GM10248 (cell line): ENCODE measurements at places on chromosomes 5 and 9.

GRCh38 chr9:20226345-20226744 is 396.0 kb downstream of the MLLT3 start:
- DNase-seq: no peak

GRCh38 chr9:7560669-7561305 is 238.8 kb downstream of the DMAC1 start:
- DNase-seq: no peak

GRCh38 chr9:129081388-129081904 is 535 bp downstream of the DOLPP1 start:
- peak; percentile 97 for DNase-seq

DNA sequence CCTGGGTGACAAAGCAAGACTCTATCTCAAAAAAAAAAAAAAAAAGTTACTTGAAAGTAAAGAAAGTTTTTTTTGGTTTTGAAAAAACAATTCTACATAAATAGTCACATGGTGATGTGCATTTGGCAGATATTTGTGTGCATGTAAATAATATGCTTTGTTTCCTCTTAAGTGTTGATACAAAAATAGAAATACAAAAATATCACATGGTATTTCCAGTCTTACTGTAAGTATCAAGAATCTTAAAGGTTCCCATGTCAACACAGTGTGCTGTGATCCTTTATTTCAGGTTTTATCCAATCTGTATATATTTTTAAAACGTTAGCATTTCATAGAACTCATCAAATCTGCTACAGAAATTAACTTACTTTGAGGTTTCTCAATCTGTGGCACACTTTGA is 521.9 kb downstream of the TLE4 start:
- DNase-seq: no peak

GRCh38 chr9:137411645-137412380 is 11.1 kb downstream of the EXD3 start:
- peak; percentile 82 for DNase-seq

GRCh38 chr5:109947667-109948066 is 257.9 kb downstream of the MAN2A1 start:
- DNase-seq: no peak

DNA sequence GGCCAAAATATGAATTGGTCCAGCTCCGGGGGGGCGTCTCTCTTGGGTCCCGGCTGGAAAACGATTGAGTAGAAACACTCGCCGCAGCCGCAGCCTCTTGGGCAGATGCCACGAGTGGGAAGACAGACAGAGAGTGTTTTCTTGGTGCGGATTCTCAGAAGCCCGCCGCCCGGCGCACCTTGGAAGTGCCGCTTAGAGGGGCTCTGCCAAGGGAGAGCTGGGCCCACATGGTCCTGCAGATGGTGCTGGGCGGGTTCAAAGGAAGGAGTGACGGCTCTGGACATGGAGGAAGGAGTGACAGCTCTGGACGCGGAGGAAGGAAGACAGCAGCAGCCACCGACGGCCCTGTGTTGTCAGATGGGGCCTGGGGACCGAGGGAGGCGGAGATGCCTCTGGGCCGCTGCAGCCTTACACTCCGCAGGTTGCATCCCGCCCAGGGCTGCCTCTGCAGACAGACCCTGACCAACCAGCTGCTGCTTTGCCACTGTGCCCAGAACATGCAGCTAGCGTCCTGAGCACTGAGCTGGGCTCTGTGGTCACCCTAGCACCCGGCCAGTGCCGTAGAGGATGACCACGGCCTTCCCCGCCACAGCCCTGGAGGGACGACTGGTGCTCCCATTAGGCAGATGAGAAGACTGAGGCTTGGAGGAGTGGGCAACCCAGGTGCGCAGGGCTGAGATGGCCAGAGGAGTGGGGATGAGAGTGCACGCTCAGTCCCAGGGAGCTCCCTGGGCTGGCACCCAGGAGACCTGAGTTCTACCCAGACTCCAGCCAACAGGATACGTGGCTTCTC is 20.8 kb upstream of the QRFP start:
- DNase-seq: no peak

- no peak for DNase-seq
These were observed 33.8 kb upstream of the ACO1 start for GRCh38 chr9:32350682-32351081.

DNA sequence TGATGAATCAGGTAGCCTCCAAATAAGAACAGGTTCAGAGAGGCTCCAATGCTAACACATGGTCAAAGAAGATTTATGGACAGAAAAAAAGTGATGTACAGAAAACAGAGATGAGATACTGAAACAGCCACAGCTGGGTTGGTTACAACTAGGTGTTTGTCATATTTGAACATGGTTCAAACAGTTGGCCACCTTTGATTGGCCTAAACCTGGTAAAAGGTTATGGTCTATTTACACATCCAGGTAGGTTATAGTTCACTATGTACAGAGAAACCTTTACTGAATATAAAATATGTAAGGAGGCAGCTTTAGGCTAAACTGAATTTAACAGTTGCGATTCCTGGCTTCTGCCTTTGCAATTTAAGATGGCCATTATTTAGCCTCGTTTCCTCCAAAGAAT is 134.0 kb upstream of the ZNF366 start:
- no peak for DNase-seq

- no peak for DNase-seq
These were observed 475 bp downstream of the DDX31 start for GRCh38 chr9:132669319-132669697.

DNA sequence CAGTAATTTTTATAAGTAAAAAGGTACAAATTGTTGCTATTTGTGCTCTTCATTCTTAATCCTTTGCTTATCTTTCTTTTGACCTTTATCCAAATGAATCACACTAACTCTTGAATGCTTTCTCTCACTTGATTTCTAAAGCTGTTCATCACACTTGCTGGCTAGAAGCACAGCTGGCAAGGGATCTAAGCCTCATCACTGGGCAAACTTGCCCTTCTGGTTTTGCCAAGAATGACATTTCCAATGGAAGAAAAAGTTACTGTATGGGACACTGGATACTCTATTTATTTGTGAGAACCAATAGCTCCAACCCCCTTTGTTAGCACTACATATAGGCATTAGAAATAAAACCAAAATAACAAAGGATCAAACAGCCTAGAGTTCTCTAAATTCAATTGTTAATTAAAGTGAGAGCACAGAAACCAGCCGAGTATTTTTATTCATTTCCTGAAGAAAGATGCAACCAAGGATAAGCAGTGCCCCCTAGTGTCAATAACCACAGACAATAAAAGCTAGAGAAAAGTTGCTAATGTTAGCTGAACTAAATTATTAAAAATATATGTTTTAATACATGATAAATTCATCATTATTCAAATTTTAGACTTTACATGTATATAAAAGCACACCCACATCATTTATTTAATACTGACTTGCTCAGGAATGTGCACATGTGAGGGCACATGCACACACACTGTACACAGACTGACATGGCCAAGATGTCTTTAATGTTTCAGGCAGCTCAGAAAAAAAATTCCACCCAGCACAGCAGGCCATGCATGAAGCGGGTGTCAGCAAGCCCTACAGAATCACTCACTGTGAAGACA is 59.8 kb upstream of the POU5F2 start:
- peak; percentile 17 for DNase-seq

DNA sequence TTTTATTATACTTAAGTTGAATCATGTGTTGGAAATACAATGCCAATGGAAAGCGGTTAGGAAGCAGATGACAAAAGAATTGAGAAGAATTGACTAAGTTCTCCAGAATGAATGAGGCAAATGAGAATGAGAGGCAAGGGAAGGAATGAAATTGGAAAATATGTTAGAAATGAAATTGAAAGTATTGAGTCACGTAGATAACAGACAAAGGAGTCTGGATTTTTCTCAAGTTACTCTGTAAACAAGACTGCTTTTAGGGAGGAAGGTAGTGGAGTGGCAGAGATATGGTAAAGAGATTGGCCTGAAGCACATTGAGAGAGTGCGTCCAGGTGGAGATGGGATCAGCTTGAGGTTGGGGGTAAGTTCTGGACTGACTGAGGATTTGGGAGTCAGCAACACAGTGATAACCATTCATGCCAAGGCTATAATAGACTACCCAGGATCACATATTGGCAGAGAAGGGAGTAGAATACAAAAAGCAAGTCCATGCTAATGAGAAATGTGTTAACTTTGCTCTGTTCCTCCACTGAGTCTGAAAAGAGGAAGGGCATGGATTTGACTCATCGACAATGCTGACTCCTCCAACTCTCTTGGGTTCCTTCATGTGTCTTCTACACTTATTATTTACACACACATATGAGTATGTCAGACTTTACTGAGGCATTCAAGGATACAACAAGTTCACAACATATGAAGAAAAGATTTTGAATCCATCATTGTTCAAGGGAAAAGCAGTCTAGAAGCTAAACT is 814.2 kb upstream of the ZNF608 start:
- no peak for DNase-seq

- DNase-seq: no peak
These were observed 95.0 kb upstream of the NR5A1 start for GRCh38 chr9:124602204-124602603.

DNA sequence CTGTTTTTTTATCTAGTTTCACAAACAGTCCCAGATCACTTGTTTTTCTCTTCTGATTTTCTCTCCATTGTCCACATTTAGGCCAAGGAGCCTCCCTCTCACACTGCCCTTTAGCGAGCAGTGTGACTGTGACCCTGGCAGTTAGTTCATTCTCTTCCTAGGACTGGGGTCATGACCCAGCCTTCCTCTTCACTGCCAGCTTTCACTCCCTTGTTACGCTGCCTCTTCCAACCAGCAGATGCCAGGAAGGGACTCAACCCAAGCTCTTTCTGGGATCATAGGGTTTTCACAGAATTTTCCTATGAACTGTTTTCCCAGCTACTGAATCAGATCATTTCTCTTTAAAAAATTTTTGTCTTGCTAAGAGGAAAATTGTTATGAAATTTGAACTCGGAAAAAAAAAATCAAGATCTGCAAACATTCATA is 70.9 kb downstream of the LMNB1 start:
- DNase-seq: no peak

DNA sequence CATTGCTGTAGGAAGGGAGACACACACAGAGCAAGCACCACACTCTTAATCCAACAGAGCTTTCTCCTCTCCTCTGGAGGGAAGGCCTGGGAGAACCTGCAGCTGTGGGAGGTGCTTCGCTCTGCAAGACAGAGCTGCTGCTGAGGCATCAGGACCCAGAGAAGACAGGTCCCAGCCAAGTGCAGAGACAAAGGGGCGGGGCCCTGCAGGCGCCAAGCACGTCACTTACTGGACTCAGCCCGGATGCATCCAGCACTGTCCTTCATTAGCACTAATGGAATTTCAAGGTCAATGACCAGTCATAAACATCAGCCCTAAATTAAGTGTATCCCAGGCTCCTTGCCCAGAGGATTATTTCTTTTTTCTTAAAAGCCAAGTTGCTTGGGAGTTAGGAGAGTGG is 337.1 kb upstream of the PANK3 start:
- DNase-seq: no peak

- no peak for DNase-seq
These were observed 415.2 kb upstream of the TRPC7 start for GRCh38 chr5:136780518-136780917.

DNA sequence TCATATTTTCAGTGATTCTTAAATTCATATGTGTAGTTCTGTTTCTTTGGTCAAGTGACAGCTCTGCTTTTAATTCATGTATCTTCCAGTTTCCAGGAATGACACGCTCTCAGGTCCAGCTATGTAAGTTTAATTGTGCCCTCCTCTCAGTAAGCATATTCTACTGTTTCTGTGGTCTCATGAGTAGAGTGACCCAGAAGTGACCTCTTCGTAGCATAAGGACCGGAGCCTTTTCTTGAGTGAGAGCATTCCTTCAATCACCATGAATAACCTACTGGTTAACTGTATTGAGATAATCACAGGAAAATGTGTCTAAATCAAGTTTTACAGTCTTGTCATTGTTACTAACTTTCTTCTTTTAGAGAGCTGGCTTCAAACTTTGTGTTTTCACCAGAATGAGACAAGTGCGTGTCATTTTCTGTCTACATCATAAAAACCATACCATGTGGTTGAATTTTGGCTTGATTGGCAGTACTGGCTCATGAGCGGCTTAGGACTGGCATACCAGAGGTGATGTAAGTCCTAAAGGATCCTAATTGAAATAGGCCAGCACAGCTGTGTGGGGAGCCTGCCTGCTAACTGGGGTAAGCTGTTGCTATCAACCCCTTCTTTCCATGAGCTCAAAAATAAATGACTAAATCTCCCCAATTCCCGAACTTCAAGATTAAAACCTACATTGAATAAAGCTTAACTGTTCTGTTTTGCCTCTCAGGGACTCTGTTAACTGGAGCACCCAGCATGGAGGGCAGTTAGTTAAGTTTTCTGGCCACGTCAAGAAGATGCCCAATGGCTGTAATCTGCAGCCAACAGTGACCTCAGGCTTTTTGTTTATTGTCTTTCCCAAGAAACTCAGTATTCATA is 4.8 kb downstream of the ADAMTSL1 start:
- no peak for DNase-seq

DNA sequence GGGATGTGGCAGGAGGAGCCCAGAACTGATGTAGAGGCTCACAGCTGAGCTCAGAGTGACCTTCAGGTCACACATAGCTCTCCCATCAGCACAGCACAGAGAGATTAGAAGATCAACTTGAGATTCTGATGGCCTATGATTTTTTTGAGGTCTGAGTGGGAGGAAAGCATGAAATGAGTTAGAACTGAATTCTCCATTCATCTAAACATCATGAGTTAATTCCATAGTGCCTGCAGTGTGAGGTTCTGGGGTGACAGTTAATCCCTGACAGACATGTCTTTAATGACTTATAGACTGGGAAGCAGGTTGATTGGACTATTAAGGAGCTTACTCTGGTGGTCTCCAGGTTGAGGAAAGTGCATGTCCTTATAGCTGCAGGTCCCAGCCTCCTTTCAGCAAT is 22.4 kb downstream of the SLC22A5 start:
- no peak for DNase-seq

DNA sequence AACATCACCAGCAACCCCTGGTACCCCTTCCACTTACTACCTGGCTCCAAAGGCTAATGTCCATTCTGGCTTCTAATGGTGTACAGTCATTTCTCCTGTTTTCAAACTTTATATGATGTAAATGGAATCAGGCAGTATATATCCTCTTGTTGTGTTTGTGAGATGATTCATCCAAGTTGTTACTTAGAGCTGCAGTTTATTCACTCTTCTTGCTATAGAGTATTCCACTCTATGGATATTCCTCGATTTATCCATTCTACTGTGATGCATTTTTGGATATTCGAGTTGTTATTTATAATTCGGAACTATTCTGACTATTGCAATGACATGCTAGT is 32.4 kb downstream of the IRF1 start:
- DNase-seq: no peak

GRCh38 chr9:35254237-35254636 is 92.4 kb downstream of the UNC13B start:
- no peak for DNase-seq

DNA sequence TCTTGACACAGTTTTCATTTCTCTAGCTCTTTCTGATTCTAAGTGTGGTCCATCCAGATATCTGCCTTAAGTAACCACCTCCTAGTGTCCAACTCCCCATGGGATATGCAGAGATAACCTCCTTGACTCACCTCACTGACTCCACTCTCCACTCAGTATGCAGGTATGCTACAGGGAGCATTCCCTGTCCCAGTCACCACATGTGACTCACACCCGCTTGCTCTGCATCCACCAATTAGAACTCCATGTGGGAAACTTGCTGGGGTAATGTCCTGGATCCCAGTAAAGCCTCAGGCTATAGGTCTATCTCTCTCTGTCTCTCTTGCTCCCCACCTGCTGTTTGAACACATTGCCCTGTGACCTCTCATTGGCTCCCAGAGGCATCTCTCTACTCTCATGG is 563.9 kb downstream of the HTR1A start:
- no peak for DNase-seq

GRCh38 chr9:4206718-4207117 is 93.2 kb downstream of the GLIS3 start:
- DNase-seq: no peak

- DNase-seq: no peak
These were observed 858 bp downstream of the NCS1 start for GRCh38 chr9:130172858-130173665.
